ENCODE measurements at places on chromosomes 4 and X.

DNA sequence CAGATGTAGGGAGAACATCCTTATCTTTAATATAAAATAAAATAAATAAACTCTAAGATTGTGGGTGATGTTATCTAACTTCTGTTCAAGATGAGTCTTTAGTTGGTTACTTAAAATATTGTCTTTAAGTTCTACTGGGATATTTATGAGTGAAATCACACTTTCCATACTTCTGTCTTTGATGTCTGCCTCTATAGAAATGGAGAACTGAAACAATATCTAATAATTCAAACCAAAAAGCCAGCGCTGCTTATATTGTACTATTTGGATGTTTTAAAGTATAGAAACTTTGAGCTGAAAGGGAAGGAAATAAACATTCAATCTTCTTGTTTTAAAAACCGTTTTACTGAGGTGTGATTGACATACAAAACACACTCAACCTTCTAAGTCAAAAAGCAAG is 44.8 kb upstream of the RPS6KA3 start:
- no peak for ATAC-seq

GRCh38 chr4:16001484-16001858 is 38.5 kb upstream of the FGFBP2 start:
- ATAC-seq: peak; percentile 85

GRCh38 chr4:14952352-14952751 is 49.9 kb upstream of the CPEB2 start:
- no peak for ATAC-seq

DNA sequence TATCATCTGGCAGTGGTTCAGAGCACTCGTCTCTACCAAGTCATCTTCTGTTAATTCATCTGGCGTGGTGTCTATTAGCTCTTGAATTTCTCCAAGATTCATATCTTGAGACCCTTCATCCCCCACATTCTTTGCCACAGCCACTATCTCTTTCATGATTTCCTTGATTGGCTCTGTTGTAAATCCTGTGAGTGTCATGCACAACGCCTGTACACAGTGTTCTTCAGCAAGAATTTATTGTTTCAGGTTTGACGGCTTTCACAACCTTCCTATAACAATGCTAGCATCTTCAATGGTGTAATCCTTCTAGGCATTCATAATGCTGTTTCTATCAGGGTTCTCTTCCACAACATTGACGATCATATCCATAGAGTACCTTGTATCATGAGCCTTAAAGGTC is 30.9 kb downstream of the MGST2 start:
- no peak for ATAC-seq

- no peak for ATAC-seq
Measured at GRCh38 chr4:75834095-75834771, 68.0 kb downstream of the PPEF2 start.

DNA sequence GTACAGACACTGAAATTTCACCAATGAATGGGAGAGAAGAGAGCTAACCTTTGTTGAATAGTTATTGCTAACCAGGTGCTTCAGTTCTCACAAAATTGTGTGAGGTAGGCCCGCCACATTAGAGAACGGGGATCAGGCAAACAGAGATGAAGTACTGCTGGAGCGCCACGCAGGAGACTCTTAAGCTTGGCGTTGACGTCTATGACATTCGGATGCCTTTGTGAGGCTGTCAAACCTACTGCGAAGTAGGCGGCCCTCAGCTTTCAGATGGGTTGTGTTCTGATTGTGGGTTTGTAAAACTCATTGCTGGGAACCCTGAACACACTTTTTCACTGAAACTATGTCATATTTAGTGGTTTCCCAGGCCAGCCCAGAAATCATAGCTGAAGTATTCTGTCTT is 173.6 kb downstream of the CBR4 start:
- no peak for ATAC-seq

DNA sequence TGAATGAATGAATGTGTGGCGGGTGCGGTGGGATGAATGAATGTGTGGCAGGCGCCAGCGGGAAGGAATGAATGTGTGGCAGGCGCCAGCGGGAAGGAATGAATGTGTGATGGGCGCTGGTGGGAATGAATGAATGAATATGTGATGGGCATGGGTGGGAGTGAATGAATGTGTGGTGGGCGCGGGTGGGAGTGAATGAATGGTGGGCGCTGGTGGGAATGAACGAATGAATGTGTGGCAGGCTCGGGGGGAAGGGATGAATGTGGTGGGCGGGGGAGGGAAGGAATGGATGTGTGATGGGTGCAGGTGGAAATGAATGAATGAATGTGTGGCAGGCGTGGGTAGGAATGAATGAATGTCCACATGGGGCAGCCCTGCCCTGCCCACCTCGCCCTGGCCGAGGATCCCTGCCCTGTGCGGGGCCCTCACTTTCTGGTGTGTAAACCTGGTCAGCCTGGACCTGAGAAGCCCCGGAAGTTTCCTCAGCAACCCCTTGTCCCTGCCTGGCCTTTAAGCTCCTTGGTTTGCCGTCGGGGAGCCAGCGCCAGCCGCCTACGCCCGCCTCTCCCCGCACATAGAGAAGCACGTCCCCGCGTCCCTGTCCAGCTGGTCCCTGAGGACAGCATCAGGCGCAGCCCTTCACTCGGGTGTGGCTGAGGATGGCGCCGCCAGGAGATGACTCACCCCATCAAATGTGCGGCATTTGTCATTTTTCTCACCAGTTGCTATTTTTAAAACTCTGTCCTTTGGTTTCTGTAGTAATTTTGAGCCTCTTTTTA is 112.8 kb upstream of the LRPAP1 start:
- ATAC-seq: no peak

DNA sequence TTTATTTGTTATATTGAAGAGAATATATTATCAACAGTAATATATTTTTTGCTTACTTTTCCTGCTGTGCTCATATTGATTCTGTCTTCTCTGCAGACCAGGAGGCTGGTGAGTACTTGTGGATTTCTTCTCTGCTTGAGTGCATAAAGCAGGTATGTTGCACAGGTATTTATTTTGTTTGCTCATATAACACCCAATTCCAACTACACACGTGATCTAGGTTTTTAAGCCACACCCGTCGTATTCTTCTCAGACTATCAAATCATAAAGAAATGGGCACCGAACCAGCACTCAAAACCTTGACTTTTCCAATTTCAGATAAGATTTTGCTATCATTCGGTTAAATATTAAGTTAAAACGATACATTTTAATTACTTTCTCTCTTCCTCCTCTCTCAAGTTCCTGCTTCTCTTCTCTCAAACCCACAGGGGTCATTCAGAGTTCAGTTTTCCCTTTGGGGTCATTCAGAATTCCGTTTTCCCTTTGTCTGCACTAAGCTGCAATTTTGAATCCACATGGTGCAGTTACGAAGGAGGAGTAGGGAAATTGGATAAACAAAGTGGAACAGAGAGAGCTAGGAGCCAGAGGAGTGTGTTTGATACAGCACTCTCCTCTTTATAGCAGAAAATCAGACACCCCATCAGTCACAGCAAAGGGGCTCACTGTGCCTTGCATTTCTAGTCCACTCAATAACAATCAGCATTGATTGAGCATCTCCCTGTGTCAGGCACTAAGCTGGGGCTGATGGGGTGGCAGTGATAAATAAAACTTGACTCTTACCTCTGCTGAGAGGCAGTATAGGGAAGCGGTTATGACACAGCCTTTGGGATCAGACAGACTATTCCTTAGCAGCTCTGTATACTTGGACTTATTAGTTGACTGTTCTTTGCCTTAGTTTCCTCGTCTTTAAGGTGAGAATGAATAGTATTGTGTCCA is at the start of gene ADH1C:
Gene ADH1C, minus strand, starts transcription at position 145 of the 936 bp plus-strand sequence. Its CDS starts 71 bp downstream, at position 74.
- ATAC-seq: no peak

DNA sequence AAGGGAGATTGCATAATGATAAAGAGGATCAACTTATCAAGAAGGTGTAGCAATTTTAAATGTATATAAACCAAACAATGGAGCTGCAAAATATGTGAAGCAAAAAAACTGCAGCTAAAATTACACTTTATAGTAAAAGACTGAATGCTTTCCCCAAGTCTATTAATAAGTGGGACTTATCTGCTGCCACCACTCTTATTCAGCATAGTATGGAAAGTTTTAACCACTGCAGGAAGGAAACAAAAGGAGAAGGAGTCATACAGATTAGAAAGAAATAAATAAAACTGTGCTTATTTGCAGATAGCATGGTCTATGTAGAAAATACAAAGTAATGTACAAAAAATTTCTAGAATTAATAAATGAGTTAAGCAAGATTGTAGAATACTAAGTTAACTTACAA is 94.1 kb upstream of the GK2 start:
- no peak for ATAC-seq

DNA sequence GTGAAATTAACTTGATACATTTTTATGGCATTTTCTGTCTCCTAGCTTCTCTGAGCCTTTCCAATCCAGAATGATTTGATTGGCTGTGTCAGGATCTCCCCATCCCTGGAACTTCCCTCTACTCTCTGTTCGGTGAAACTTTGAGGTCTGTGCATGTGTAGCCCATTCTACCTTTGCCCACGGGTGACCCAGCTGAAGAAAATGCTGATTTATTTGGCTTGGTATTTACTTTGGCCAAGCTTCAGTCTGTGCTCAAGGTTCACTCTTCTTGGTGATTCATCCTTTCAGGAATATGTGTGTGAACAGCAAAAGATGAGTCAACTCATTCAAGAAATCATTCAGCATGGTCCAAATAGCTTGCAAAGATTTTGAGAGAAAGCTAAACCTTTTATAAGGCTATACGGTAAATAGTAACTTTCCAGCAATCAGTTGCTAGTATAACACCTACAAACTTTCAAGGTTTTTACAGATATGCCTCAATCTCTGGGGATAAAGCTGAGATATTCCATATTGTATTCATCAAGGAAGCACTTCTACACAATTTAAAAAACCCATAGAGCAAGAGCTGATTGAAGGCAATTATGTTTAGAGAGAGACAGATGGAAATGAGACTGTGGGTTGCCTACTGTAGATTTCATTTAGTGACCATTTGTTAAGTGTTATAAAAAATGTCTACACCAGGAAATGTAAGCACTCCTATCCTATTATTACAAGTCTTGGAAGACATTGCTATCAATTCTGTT is 233.9 kb upstream of the CXXC4 start:
- ATAC-seq: no peak

DNA sequence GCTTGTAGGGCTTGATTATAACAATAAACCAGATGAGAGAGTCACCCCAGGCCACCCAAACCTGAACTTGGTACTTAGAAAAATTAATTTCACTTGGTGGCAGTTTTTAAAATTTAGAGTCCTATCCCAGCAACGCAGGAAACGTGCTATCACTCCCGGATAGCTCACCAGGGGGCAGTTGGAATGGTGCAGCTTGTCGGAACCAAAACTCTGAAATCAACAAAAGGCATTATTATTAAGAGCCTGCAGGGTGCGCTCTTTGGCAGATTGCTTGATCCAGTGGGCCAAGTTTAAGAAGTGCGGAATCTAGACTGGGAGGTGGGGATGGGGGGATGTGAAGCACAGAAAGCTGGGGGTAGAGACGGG is 2.4 kb downstream of the FRAS1 start:
- no peak for ATAC-seq

GRCh38 chr4:177517862-177518261 is 75.6 kb upstream of the AGA start:
- no peak for ATAC-seq

GRCh38 chrX:133776072-133776471 is 209.3 kb downstream of the GPC3 start:
- ATAC-seq: no peak

DNA sequence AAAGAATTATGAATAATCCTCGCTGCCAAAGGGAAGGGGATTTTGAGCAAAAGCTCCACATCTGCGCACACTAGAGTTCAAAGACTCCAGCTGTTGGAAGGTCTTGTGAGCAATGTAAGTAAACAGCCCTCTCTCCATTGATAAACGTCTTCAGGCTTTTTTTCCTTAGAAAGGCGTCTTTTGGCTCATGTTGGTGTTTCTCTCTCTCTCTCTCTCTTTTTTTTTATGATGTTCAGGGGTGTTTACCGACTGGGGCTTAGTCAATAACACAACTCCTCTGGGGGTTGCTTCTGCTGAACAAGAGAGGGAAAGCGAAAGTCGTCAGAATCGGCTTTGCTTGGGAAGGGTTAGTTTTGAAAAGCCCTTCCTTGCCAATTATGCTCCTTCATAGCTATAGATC is 53.2 kb upstream of the C1QTNF7 start:
- no peak for ATAC-seq

DNA sequence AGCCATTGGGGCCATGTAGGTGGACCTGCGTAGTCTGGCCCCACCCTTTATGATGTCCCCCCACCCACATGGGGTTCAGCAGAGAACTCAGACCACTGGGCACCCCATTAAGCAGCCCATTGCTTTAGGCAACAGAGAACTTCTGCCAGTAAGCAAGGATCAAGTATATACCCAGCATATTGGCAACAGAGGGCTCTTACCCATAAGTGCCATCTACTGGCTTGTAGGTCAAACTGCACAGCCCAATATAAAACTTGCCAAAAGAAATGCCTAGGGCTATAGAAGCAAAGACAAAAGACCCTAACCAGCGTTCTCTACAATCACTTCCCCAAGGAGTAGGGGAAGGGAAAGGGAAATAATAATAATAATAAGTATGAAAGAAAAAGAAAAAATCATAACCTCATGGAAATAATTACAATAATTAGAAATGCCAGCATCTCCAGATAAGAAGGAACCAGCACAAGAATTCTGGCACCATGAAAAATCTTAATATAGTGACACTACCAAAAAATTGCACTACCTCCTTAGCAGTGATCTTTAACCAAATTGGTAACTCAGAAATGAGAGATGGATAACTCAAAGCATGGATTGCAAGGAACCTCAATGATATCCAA is 1090.7 kb downstream of the FAT4 start:
- no peak for ATAC-seq

DNA sequence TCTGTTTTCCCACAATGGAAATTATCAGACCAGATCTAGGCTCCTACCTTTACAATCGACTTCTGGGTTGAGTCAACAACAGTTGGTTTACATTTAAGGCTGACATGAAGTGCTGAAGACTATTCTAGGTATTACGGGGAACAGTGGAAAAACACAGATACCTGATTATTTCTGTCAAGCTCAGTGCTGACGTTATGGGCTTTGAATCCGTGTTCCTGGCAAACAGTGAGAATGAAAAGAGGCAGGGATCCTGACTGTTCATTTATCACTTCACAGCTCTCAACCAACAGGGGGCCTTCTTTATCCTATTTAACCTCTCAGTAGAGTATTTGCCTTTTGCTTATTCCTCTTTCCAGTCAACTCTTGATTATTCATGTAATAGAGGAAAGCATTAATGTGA is 43.1 kb downstream of the TMEM164 start:
- no peak for ATAC-seq

GRCh38 chr4:185936650-185937376 is 124.8 kb upstream of the SORBS2 start:
- no peak for ATAC-seq

DNA sequence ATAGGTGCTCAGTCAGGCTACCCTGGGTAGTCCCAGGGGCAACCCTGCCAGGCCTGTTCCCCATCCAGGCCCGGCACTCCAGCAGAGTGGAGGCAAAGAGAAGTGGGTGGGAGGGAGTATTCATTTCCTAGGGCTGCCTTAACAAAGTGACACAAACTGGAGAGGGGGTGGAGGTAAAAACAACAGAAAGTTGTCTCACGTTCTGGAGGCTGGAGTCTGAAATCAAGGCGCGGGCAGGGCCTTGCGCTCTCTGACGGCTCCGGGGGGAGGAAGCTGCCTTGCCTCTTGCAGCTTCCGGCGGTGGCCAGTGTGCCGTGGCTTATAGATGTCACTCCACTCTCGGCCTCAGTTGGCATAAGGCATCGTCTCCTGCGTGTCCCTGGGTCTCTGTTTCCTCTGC is 90.8 kb downstream of the DCTD start:
- no peak for ATAC-seq
